Activated naive CD4-positive, alpha-beta T cell treated with anti-CD3 and anti-CD28 coated beads, Interleukin-2, amount 10 ng/mL, durations not matched to agents 7 days and 5 days (primary cell): ENCODE measurements at places on chromosomes 11 and 22.

DNA sequence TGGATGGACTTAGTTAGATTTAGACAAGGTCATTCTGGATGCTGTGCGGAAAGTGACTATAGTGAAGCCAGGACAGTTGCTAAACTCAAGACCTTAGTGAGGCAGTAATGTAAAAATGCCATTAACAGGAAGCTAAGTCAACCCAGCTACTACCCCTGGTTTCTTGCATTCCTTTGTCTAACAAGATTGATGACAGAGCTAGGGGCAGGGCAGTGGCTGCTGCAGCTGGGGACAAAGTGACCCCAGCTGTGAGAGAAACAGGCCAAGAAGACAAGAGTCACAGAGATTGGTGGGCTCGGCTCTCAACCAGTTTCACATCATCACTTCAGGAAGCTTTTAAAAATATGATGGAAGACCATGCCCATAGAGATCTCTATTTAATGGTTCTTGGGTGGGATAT lies 110.4 kb upstream of the POU2AF2 start:
- no peak for DNase-seq

DNA sequence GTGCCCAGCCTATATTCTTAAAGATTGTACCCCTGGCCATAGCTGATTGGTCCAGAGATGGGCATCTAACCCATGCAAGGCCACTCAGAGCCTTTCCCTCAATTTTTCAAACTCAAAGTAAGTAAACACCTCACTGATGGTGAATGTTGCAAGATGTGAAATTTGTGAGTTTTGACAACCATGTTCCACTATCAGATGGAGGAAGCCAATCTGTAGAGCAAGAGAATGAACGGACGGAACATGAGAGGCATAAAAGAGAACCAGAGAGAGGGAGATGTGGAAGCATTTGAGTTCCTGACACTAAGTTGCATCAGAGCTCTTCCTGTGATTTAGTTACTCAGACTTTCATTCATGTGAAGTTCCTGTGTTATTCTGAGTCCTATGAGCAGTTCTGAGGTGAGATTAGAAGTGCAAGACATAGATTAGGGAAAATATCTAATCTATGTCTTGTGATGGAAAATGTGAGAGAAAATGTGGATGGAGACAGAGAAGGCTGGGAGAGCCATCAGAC lies 73.3 kb downstream of the PRSS23 start:
- DNase-seq, result no peak

GRCh38 chr11:3933165-3933628 lies 77.7 kb downstream of the STIM1 start:
- no peak for DNase-seq

DNA sequence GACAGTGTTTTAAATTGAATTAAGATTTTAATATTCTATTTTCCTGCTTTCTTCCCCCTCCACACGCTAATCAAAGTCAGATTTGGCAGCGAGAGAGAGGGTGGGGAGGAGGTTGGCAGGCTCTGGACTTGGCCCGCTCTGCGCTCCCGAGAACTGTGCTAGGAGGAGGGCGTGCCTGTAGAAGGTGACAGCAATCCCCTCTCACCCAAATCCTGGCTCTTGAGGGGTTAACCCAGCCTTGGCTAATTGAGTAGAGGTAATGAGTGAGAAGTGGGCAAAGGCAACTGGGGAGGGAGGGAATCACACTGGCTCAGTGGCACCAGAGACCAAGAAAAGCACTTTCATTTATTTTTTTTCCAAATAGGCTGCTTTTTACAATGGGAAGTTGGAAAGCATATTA lies 42.2 kb downstream of the BUD13 start:
- no peak for DNase-seq

- no peak for DNase-seq
Measured at GRCh38 chr11:18600915-18601569, 1.5 kb downstream of the MISFA start.
